ENCODE measurements at places on chromosomes 3 and 15.

DNA sequence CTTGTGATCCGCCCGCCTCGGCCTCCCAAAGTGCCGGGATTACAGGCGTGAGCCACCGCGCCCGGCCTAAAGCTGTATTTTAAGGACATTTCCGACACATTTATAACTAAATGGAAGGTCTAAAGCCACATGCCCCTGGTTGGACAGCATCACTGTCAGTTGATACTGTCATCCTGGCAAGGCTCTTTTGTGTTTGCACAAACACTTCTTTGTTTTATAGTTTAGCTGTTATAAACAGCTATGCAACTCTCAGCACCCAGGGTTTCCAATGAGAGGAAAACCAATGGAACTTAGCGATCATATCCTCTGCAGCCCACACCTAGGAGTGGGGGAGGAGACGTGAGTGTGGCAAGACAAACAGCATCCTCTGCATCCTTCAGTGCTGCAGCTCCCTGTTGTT lies 19.7 kb downstream of the NIPA1 start:
- no peak for DNase-seq

GRCh38 chr3:164467007-164467406 lies 611.3 kb downstream of the SI start:
- no peak for DNase-seq

DNA sequence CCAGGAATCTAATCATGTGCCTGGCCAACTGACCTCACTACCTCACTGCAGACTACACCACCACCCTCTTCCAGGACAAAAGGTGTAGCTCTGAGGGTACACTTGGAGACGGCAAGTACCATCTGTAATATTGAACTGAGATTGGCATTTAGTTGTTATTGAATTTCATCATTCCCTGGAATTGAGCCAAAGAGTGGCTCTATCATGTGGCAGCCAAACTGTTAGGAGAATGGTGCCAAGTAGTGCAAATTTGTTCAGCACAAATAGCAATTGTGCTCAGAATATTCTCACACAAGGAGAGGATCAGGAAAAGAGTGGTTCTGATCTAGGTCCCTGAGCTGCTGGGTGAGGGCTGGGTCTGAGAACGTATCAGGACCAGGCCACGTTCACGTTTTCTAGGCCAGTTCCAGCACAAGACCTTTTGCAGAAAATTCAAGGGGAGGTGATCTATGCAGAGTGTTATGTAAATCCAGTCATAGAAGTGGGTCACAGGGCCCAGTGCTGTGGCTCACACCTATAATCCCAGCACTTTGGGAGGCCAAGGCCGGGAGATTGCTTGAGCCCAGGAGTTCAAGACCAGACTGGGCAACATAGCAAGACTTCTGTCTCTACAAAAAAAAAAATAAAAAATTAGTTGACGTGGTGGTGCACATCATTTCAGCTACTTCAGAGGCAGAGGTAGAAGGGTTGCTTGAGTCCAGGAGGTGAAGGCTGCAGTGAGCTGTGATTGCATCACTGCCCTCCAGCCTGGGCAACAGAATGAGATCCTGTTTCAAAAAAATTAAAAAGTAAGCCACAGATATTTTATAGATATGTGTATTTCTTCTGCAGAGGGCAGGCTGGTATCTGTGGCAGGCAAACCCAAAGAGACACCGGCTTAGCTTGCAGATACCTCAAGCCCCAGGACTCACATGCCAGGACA lies 31.9 kb upstream of the CFAP161 start:
- no peak for DNase-seq

DNA sequence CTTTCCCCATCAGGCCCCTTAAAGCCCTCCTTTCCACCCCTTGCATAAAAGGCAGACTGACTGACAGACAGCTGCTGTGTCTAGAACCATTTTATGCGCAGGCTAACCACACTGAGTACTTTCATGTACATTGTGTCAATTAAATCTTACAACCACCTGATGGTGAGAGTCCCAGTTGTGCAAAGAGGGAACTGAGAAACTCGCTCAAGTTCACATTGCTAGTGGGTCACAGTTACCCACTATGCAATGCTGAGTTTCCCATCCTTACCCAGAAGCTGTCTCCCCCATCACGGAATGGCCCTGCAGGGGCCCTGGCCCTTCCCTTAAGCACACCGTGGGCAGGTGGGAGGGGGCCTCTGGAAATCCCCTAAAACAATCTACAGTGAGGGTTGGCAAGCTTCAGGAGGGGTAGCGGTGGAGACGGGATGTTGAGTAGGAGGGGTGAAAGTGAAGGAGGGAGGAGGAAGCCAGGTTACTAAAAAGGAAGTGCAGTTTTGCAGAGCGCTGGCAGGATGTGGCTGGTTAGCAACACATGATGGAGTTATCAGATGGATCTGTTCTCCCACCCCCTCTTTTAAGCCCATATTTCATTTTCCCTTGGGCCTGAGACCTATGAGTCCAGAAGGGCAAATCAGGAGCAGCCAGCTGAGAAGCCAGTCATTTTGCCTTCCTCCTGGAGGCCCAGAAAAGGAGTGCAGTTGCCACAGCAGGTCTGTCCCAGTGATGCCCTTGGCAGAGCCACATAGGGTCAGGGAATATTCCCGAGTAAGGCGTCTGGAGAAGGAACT lies 30.0 kb downstream of the STARD5 start:
- DNase-seq: no peak

GRCh38 chr3:127560051-127560787 lies 30.3 kb downstream of the TPRA1 start:
- DNase-seq: no peak

- DNase-seq: no peak
Measured at GRCh38 chr3:29353807-29354206, 72.9 kb downstream of the RBMS3 start.

GRCh38 chr3:150519026-150519425 lies 27.3 kb downstream of the SERP1 start:
- DNase-seq: no peak

DNA sequence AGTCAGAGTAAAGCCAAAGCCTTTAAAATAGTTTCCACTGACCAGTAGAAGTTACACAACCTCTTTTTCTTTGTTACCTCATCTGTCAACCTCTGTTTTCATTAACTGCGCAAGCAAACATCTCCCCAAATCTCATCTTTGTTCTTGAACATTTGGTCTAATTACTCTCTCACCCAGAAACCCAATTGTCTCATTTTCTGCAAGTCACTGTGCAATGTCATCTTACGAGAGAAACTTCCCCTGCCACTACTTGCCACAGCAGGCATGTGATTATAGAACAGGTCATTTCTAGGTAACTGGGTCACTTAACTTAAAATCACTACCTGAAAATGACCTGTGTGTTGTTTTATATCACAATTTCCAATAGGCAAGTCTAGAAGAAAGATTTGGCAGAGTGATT lies 159.4 kb downstream of the SI start:
- no peak for DNase-seq

DNA sequence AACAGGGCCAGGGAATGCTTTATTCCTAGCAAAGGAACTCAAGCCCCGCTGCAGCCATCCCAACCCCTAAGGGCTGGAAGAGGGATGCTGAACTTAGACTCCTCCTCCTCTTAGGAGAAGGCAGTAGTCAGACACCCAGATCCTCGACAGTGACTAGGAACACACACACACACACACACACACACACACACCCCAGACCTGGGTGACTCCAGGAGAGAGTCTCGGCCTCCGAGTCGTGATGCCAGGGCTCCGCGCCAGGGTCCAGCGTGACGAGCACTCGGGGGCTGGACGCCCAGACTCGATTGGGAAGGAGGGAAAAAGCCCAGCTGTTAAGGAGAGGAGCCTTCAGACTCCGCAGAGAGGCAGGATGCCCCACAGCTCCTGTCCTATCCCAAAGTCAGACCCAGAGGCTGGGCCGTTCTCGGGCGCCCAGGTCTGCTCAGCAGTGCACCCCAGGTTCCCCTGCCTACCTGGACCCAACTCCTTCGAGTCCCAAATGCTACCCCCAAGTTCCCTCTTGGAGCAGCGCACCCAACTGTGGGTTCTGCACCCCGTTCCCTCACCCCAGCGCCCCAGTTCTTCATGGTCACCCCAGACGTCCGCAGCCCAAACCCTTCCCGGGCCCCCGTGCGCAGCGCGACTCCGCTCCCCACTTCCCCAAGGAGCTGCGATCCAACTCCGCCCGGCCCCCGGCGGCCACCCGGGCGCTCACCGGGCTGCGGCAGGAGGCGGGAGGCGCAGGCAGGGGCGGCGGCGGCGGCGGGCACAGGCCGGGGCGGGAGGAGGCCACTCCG lies 421 bp downstream of the BMF start:
- no peak for DNase-seq

- DNase-seq: no peak
Measured at GRCh38 chr3:190119461-190120268, 1.0 kb downstream of the P3H2 start.

DNA sequence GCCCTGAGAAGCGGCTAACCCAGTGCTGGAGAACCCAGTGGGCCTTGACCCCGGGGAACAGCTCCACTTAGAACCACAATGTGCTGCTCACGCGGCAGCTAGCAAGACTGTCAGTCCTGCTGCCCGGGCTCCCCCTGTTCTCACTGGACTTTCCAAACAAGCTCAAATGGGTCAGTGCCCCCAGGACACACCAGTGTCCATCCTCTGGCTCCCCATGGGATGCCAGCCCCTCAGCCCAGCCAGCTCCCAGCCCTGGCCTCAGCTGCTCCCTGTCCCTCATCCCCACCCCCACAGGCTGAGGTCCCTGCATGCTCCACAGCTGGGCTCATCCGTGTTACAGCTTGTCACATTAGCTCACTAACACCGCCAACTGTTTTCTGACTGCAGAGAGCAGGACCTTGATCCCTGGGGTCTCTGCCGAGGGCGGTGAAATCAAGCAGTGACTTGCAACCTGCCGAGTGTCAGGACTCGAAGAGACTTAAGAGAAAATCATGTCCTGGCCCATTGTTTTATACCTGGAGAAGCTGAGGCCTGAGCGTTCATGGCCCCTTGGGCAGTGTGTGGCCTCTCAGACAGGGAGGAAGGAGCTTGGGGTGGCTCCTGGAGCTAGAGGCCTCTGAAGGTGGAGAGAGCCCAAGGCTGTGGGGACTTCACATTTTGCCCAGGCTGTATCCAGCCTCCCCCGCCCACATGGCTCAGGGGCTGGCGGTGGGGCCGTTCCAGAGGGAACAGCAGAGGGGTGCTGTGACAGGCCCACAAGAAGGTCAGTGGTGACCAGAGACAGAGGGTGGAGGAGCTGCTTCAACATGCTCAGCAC lies 157.5 kb downstream of the MEGF11 start:
- no peak for DNase-seq

DNA sequence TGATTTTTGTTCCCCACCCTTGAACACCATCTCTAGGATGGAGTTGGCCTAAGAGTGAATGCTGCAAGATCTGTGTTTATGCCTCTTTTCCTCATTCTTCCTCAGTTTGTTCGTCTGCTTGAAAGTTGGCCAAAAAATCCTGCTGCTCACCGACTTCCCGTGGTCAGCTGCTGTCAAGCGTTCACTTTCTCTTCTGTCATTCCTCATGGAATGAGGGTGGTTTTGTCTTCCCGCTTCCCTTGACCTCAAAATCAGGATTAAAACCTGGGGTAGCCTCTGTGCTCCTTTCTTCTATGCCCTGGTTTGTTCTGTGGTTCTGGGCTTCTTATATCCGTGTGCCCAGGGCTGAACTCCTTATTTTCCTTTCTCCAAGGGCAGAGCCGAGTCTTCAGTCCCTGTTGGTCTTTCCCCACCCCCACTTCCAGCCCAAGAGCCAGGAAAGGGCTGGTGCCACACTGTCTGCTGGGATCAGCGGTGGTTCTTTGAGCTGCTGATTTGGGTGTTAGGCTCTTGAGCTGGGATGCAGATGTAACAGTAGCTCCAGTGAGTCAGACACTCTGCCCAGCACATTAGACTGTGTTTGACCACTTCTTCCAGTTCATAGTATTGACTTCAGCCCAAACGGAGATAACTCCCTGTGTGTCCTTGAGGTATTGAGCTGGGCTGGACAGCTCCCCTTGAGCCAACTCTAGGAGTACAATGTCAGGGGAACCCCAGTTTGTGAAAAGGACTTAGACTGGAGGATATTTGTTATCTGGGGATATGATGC lies 2.3 kb downstream of the SERF2 start:
- no peak for DNase-seq

- no peak for DNase-seq
Measured at GRCh38 chr3:161914703-161915417, 418.3 kb downstream of the OTOL1 start.

- DNase-seq: no peak
Measured at GRCh38 chr3:171306631-171307030, 153.6 kb downstream of the TNIK start.

DNA sequence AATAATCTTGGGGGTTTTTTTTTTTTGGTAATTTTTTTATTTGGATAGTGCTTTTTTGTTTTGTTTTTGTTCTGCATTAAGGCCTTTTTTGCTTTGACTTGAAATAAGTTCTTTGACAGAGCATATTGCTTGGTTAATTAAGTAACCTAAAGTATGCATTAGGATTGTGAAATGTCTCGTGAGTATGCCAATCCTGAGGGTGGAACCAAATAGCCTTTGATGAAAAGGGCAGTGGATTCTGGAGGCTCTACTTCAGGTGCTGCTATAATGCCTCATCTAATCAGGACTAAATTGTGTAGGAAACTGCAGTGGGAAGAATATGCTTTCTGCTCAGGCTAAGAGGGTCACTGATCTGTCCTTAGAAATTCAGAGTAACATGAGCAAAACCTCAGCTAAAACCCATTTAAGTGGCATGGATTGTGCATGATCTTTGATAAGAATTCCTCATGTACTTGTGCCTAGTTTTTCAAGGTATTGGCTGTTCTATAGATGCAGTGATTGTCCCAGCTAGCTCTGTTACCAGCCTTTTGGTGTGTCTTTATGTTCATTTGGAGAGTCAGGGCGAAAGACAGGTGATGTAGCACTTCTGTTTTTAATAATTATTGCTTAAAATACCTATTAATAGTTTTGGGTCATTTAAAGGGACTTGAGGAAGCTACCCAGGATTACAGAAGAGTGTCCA lies 15.4 kb downstream of the CDV3 start:
- DNase-seq: no peak

DNA sequence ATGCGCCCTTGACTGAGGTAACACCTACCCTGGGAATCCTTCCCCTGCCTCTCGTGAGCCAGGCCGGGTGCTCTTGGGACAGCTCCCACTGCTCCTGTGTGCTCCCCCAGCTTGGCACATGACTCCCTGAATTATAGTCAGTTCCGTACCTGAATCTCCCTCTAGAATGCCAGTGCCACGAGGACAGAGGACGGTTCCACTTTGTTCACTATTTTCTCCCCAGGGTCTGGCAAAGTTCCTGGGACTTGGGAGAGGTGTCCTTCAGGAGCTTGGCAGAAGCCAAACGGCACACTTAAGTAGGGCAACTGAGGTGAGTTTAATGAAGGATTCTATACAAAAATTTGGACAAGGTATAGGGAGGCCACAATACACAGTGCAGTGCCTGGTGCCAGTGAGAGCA lies 9.8 kb downstream of the CCR5AS start:
- no peak for DNase-seq

GRCh38 chr3:6542795-6543194 lies 318.1 kb upstream of the GRM7 start:
- no peak for DNase-seq

All from esophagus squamous epithelium (tissue), 5 donors.